ENCODE measurements at places on chromosomes 12 and 14.
A peak's percentile ranks its signal among the peaks of the same experiment; 100 is the strongest.

DNA sequence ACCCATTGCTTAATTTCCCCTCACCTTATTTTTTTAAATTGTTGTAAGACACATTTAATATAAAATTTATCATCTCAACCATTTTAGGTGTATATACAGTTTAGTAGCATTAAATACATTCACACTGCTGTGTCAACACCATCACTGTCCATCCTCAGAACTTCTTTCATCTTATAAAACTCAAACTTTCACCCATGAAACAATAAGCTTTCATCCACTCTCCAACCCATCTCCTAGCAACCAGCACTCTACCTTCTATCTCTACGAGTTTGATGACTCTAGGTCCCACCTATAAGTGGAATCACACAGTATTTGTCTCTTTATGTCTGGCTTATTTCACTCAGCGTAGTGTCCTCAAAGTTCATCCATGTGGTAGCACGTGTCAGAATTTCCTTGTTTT, 75.5 kb downstream of the TBX3 start:
- DNase-seq = no peak

DNA sequence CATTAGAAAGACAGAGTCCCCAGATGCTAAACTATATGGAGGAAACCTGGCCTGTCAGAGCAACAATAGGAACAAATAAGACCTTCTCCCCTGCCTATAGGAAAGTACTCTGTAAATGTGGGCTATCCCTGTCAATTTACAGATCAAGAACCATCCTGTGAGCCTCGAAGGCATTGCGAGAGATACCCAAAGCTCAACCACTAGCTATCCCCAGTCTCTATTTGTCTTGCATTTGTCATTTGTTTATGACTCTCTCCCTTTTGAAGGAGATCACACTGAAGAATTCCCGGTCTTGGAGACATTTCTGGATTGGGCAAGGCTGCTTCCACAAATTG, 42.7 kb upstream of the DHRS4 start:
- no peak for DNase-seq

- DNase-seq = peak; percentile 3
These were observed 183.8 kb downstream of the CCDC59 start for GRCh38 chr12:82174383-82174782.

DNA sequence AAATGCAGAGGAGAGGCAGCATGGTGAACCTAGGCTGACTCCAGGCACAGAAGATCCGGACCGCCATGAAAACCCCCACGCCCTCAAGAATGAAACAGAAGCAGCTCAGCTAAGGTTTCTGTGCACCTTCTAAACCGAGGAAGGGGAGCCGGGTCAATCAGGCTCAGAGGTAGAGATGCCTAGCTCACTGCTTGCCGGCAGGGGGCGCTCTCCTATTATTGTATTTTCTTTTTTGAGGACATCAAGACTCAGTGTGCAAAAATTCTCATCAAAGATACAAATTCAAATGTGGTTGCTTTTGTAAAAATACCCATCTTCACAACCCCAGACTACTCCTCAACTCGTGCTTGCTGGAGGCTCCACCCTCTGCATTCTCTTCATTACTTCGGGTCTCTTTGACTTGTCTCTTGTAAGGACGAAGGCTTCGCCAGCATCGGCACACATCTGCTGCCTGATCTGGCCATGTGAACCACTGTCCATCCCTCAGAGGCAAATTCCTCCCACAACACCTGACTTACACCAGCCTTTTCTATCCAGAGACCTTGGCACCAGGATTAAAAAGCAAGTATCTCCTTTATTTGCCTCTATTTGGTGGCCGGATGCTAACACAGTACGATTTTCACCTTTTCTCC, 33.4 kb upstream of the RNASE3 start:
- DNase-seq = peak; percentile 67

DNA sequence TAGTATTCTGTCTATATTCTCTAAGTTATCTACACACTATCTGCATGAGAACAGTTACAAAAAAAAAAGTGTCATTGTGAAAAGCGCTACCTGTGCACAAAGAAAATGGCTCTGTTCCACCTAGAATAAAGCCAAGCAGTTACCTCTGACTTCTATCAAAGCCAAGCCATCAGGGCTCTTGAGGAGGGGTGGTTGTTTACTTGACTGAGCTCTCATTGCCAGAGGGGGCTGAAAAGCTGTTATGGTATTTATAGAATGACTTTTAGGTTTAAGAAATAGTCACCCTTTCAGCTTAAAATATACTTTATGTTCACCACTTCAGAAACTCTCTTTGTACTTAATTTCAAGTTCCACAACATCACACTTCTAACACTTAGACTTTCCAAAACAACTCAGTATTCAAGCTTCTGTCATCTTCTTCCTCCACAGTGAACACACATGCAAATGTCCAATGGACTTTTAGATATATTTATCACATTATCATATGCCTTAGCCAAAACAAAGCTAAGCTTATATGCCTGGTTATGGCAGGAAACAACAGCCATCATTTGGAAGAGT, 7.5 kb downstream of the ITPR2 start:
- no peak for DNase-seq

GRCh38 chr14:103653805-103654204, 24.8 kb downstream of the KLC1 start:
- no peak for DNase-seq

DNA sequence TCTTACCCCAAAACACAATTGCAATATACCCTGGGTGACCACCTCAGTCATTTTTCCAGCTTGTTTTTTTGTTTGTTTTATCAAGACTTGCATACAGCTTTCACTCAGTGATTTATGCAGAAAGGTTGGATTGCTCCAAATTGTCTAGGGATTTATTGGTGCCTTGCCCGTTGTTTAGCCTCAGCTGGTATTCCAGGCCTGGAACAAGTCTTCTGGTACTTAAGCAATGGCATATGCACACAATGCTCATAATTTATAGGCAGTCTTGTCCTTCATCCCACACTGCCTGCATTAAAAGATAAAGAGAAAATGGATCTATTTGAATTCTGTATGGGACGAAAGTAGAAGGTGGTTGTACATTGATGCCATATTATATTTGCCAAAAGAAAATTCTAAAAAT, 392.5 kb downstream of the ADAMTS20 start:
- DNase-seq = no peak

DNA sequence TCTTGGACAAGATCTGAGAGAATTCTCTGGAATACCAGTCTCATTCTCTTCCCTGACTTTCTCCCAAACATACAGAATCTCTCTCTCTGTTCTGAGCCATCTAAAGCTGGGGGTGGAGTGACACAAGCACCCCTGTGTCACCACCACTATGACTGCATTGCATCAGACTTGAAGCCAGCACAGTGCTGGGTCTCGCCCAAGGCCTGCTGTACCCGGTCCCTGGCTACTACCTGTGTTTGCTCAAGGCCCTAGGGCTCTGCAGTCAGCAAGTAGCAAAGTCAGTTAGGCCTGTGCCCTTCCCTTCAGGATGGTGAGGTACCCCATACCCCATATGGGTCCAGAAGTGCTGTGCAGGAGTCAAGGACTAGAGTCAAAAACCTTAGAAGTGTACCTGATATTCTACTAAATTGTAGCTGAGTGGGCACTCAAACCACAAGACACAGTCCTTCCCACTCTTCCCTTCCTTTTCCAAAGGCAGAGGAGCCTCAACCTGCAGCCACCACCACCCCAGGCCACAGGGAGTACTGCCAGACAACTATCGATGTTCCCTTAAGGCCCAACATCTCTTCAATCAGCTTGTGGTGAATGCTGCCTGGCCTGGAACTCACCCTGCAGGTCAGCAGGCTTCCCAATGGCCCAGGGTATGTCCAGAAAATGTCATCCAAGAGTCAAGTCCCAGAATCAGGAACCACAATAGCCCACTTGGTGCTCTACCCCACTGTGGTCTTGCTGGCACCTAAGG, 21.2 kb upstream of the RDH16 start:
- no peak for DNase-seq

DNA sequence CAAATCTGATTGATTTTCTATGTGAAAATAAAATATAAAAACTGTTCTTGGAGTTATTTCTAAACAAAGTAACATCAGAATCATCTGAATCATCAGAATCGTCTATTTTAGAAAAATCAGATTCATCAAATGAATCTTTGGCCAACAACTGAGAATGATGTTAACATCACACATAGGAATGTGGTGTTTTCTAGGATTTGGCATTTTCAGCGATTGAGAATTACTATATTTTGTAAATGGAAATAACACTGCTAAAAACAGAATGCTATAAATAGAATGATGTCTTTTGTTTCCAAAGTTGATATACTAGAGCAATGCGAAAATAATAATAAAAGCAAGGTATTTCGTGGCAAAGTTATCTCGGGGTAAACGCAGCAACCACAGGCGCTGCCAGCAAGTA, 73.9 kb upstream of the EVL start:
- DNase-seq = no peak

DNA sequence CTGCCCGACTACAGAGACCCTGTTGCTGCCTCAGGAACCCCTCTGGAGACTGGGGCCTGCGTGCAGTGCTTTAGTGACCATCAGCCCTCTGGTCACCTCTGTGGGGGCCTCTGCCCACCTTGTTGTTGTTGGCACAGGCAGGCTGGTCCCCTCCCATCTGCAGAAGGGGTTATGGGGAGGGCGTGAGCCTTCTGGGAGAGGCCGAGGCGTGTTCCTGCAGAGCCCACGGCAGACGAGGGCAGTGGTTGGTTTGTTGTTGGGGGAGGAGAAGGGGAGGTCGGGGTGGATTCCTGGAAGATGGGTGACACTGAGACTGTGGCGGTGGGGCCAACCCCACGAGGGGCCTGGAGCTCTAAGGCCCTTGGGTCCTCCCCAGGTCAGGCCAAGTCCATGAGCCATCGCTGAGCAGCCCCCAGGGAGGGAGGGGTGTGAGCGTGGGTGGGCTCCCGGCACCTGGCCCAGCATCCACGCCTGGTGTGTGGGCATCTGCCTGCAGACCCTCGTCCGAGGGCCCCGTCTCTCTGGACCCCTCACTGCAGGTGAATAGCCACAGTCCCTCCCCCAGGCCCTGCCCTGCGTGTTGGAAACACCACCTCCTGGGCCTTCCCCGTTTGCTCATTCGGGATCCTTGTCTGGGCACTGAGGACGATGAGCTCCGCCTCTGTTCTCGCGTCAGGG, 23.6 kb downstream of the FBRSL1 start:
- no peak for DNase-seq

GRCh38 chr14:101716077-101716950, 45.2 kb upstream of the PPP2R5C start:
- DNase-seq = no peak

DNA sequence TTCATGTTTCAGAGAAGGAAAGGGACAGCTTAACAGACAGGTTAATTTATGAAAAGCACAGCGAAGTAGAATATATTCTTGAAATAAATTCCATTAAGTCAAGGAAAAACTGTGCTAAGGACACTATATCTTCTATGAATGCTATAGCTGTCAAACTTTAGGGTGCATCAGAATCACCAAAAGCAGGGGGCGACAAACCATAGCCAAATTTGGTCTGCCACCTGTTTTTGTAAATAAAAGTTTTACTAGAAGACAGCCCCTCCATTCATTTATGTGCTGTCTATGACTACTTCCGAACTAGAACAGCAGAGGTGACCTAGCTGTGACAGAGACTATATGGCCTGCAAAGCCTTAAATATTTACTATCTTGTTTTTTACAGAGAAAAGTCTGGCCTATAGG, 25.9 kb downstream of the PPP4R3A start:
- no peak for DNase-seq

GRCh38 chr12:15520844-15521243, 198.5 kb downstream of the PTPRO start:
- no peak for DNase-seq

GRCh38 chr12:54439096-54439495, 20.0 kb upstream of the ITGA5 start:
- DNase-seq = no peak

DNA sequence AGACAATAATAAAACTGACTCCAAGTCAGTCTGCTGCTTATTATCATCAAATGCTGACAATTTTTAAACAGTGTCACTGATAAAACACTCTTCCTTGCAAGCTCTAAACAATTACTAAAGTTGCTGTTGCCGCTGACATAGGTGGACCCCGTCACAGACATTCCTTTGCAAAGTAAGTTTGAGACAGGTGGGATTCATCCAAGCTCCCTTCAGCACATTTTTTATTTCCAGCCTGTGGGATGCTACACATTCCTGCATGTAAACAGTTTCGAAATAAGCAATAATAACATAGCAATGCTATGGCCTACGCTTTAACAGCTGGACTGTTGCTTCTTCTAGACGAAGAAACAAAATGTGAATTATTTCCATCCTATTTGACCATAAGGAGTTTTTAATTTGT, 85.4 kb upstream of the HIF1A start:
- DNase-seq = peak; percentile 83

DNA sequence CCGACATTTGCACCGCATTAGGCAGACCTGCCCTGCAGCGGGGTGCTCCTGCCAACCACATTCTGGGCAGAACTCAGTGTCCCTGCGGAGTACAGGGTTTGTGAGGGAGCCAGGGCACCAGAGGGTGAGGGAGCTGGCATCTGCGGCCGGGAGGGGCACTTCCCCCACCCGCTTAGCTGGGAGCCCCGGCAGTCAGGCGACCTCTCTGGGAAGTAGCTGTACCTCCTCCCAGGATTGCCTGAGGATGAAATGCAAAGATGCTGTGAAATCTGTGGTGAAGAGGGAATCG, 58.6 kb downstream of the ANKRD9 start:
- DNase-seq = no peak

- DNase-seq = no peak
These were observed 44.4 kb upstream of the ALG10 start for GRCh38 chr12:33977887-33978286.

GRCh38 chr12:122501489-122501989, 807 bp upstream of the ZCCHC8 start:
- no peak for DNase-seq

- DNase-seq = peak; percentile 36
These were observed 162.6 kb upstream of the TMPO start for GRCh38 chr12:98352835-98353234.

DNA sequence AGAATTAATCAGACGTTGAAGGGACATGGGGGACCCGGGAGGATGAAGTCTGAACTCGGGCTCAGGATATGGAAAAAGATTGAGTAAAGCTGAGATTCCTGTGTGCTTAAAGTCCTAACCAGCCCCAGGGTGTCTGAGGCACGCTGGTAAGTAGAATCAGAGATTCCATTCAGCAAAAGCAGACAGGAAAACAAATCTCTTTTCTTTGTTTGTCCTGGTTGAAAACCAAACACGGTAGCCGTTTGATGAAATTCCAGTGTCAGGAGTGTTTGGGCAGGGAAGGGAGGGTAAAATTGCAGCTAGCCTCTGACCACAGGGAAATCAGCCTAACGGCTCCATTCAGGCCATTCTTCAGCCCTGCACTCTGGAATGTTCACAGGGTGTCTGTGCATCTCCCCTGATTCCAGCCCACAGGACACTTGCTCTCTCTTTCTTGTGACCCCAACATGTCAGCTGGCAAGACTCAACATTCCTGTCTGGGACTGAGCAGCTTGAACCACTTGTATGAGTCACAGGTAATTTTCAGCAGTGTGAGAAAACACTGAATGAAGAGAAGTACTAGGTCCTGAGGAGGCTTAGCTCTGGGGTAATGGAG, 31.0 kb downstream of the NINJ2 start:
- DNase-seq = peak; percentile 98

- DNase-seq = no peak
These were observed 10.2 kb upstream of the EDDM3B start for GRCh38 chr14:20757965-20758364.

- no peak for DNase-seq
These were observed 39.2 kb upstream of the PWP1 start for GRCh38 chr12:107646436-107646835.

GRCh38 chr12:123268850-123269249, 2.8 kb downstream of the CDK2AP1 start:
- DNase-seq = no peak

Measured in choroid plexus epithelial cell (primary cell).